Heart right ventricle (tissue), 16 donors: ENCODE measurements at places on chromosomes 6 and 20. TPM values are rescaled to one million over a fixed set of nuclear protein-coding genes. Genes with fewer than 3 reads are reported as not detected.

DNA sequence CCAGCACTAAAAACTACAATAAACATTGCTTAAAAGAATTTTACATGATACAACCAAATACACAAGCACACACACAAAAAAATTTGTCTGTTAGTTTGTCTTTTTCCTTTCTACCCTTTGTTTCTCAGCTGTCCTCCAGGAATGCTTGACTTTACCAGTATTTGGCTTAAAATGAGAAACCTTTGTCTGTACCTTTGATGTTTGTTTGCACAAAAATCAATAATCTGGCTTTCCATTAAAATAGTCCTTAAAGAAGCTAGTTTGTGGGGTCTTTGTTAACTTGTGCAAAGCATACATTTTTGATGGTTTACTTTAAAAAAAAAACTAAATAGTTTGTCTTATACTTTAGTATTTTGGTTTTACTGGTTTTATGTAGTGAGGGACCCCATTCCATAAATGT is 49.3 kb downstream of the RPRD1B start:
- DNase-seq: no peak

DNA sequence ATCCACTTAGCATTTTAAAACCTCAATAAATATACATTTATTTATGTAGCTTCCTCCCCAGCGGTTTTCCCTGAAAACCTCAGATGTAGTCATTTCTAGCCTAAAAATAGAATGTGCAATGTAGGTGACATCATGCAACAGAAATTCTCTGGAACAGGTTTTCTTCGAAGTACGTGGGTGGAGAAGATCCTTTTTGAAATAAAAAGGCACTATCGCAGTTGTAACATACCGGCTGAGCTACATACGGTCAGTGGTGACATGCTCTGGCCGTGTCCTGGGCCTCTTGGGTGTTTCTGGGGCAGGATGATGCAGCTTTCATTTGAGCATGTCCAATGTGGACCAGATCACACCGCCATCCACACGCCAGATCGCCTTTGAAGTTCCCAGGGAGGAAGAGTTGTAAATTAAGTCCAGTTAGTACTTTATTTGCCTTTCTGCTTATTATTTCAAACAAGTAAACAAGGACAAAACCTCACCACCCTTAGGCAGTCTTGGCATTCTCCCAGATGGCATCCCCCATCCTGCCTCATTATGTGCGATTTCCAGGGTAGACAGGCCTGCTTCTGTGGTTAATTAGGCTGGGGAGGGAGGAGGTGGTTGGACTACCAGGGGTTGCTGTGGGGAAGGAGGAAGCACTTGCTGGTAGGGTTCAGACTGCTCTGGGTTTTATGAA is 109.5 kb upstream of the CLDN20 start:
- DNase-seq: no peak

- no peak for DNase-seq
These were observed 80.3 kb downstream of the BACH2 start for GRCh38 chr6:90216072-90216977.

SPAG4 gene
- 4.1 TPM for total RNA-seq

MAP7 gene
- total RNA-seq: 2.8 TPM

EEF1E1 gene
- total RNA-seq: 13.3 TPM
